ENCODE measurements at places on chromosomes 13 and 19. TPM values are rescaled to one million over a fixed set of nuclear protein-coding genes. Genes with fewer than 3 reads are reported as not detected.

Gene ZFR2
- total RNA-seq = not detected

Gene ZSWIM4
- 15.1 TPM for total RNA-seq

Gene ERFL
- 0.29 TPM for total RNA-seq

Gene SRRM5
- total RNA-seq = 0.35 TPM

Gene ZNF486
- total RNA-seq = 7.2 TPM

DNA sequence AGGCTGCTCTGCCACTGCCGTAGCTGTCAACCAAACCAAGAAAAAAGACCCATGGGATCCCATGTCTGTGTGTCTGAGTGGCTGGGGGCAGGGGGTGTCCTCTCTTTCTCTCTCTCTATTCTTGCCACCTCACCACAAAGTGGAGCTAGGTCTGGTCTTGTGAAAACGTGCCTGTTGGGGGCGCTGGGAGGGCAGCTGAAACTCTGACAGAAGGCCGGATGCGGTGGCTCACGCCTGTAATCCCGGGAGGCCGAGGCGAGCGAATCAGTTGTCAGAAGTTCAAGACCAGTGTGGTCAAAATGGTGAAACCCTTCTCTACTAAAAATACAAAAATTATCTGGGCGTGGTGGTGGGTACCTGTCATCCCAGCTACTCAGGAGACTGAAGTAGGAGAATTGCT, 29.2 kb downstream of the ZNF146 start:
- no peak for DNase-seq

DNA sequence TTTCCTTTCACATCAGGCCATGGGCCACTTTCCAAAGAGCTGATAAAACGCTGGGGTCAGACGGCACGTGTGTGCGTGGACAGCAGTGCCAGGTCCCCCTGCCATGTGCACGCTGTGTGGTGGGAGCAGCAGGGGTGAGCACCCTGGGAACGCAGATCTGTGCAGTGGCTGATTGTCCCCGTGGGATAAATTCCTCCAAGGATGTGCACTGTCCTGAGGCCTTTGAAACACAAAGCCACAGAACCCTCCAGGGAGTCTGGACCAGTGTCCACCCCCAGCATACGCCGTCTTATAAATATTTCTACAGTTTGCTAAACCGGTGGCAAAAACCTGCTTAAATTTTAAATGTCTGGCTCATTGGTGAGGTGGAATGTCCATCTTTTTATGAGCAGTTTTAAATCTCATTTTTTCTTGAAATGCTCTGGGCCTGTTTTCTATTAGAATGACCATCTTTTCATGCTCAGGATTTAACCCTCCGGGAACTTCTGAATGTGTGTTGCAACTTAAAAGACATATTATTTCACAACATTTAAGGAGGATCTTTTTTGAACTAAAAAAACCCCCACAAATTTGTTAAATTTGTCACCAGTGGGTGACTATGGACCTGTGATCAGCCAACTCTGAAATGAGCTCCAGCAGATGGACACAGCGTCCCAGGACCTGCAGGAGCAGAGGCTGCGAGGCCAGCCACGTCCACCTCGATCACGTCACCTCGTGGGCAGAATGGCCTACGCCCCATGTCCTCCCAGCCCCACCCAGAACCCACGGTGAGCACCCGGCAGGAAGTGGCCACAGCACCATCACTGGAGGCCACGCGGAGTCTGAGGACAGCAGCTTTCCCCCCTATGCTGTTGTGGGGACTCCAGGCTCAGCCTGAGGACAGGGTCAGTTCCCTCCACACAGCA, 68.6 kb downstream of the RASA3 start:
- DNase-seq = no peak

GRCh38 chr13:112062072-112062567, 4.8 kb upstream of the SOX1 start:
- no peak for DNase-seq

DNA sequence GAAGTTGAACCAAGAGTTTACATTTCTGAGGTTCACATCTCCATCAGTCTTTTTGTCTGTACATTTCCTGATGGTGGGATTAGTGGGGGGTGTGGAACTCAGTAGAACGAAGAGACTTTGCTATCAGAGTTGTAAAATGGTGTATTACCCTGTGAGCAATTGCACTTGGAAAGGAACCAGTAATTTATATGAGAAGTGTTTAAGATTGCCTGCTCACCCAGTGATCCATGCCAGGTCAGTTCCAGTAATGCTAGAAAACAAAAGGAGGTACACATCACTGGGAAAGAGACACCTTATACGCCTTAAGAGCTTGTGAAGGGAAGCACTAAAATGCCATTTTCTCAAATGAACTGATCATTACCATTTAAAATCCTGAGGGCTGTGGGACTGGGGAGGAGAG, 7.5 kb upstream of the DACH1 start:
- DNase-seq = no peak

GRCh38 chr19:57111329-57111644, 8.5 kb upstream of the USP29 start:
- no peak for DNase-seq

DNA sequence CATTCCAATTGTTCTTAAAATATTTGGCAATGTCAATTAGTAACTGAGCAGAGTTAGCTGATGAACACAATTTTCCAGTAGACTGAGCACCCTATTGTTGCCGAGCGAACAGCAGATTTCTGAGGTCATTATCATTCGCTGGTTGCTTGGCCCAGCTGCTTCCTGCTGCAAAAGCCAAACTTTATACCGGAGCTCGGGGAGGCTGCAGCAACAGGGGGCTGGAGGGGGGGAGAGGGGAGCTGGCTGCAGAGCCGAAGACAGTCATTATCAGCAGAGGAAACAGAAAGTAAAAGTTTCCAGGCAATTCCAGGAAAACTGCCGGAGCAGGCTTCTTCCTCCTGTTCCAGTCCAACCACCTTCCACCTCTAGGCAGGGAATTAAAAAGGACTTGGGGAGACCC, 77.9 kb downstream of the ZNF536 start:
- DNase-seq = no peak

DNA sequence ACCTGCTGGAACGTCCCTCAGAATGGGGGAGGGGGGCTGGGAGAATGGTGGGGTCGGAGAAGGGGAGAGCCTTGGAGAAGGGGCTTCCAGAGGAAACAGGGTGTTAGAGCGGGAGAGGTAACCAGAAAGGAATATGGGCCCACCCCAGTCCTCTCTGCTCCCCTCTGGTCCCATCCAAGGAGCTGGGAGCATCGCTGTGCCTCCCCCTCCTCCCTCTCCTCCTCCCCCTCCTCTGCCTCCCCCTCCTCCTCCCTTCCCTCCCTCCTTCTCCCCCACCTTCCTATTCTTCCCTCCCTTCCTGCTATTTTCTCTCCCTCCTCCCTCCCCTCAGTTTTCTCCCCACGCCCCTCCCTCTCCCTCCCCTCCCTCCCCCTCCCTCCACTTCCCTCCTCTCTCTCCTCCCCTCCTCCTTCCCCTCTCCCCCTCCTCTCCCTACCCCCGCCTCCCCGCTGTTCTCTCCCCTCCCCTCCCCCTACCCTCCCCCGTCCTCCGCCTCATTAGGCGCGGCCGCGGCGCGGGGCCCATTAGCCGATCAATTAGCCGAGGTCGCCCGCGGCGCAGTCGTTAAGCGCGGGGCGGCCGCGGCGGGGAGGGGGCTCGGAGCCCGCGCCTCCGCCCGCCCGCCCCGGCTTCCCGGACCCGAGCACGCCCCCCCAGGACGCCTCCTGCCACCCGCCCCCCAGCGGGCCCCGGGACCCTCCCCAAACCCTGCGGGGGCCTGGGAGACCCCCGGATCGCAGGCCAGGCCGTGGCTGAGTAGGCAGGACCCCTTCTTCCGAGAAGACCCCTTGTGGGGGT, 15.4 kb downstream of the TLE5 start:
- DNase-seq = no peak

DNA sequence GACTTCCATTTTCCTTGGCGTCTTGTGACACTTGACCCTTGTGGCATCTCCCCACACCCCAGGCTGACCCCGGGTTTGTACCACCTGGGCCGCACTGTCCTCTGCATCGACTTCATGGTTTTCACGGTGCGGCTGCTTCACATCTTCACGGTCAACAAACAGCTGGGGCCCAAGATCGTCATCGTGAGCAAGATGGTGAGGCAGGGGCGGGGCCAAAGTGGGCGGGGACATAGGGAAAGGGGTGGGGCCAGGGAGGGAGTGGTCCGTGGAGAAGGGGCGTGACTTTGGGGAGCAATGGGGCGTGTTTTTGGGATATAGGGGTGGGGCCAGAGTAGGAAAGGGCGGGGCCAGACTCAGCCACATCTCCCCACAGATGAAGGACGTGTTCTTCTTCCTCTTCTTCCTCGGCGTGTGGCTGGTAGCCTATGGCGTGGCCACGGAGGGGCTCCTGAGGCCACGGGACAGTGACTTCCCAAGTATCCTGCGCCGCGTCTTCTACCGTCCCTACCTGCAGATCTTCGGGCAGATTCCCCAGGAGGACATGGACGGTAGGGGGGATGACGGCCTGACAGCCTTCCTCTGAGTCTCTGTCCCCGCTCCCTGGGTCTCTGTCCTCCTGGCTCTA, 42.8 kb downstream of the TRPM4 start:
- DNase-seq = no peak

- no peak for DNase-seq
Observed at GRCh38 chr19:43644181-43644580, 4.5 kb upstream of the CADM4 start.

DNA sequence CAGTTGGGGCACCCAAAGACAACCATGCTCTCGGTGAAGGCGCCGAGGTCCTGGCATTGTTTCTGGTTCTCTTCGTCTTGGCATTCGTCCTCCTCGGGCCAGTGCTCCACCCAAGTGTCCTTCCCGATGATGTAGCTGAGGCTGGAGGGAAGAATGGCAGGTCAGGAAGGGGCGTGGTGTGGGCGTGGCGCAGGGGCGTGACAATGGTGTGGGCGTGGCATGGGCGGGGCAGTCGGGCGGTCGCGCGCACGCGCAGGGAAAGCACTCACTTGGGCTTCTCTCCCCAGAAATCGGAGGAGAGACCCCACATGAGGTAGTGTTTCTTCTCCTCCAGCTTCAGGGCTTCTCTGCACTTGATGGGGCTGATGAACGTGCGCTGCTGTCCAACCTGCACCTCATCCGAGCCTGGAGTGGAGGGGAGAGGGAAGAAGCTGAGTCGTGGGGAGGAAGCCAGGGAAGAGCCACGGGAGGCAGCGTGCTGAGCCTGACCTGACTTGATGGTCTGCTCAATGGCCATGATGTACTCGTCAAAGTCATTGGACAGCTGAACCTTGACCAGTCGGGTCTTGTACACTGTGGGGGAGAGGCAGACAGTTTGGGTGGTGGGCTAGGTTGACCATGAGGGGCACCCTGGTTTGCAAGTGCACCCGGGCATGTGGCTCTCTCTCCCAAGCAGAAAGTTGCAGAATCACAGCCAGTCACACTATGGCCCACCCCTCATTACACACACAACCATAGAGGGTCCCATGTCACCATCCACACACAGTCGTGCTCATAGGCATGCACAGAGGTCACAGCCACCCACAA, 8.1 kb upstream of the TNFSF14 start:
- no peak for DNase-seq

- no peak for DNase-seq
Observed at GRCh38 chr13:49749848-49750247, 42.6 kb downstream of the KPNA3 start.

DNA sequence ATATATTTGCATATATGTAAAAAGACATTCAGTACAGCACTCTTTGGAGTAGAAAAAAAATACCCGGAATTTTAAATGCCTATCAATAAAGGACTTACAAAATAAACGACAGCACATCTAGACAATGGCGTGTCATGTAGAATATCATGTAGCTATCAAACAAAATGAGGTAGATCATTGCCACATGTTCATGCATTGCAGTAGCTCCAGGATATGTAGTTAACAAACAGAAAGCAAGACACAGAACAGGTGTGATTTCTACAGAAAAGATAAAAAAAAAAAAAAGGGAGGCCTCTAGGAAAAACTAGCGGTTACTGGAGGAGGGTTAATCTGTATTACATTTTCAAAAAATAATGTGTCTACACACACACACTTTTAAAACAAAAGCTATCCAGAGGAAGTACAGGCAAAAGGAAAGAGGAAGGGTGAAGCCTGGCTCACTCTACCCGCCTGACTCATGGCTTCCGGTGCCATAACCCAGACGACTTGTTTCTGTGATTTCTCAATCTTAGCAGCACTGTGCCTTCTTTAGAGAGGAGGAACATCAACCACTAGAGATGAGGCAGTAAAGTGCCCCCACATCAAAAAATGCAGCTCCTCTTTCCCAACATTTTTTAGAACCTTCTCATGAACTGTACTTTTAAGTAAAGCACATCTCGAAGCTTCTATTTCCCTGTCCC, 6.9 kb downstream of the KCTD12 start:
- no peak for DNase-seq

- DNase-seq = no peak
Observed at GRCh38 chr13:23722726-23723453, 152.7 kb downstream of the TNFRSF19 start.

DNA sequence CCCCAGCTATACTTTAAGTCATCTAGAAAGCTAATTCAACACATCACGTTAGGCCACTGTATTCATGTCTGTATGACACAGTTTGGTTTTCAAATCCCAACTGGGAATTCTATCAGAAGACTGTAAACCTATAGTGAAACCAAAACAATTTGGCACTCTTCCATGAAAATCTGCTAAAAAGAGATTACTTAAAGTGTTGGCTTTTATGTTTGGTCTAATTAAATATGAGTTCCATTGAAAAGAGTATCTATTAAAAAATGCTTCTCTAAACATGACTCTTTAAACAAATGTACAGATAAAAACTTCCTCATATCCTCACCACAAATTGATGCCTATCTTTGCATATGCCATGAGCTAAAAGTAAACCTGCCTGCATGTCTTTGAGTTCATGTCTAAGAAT, 25.4 kb downstream of the PCDH9 start:
- DNase-seq = no peak

DNA sequence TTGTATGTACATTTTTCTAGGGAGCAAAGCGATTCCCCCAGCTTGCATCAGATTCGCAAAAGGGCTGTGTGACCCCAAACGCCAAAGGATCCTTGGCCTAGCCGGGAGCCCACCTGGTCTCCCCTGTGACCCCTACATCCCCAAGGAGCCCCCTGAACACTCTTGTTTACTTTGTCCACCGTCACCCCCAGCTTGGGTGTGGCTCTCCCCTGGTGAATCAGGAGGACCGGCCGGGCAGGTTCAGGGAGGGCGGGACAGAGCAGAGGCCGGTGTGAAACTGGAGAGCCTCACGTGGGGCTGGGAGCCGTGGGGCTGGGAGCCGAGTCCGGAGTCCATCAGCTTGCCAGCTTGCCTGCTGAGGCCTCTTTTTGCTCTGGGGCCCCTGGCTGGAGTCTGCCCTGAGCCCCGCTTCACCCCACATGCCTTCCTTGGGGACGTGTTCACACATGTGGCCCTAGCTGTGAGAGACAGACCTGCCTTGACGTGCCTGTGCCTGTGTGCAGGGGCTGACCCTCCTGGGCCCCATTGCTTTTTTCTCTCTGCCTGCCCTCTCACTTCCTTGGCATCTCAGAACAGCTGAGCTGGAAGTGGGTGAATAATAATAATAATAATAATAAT, 2.0 kb downstream of the ITPKC start:
- no peak for DNase-seq

GRCh38 chr13:113732176-113732960, 26.7 kb upstream of the TMEM255B start:
- DNase-seq = no peak
